ENCODE measurements at places on chromosomes 12 and 14.
A peak's percentile ranks its signal among the peaks of the same experiment; 100 is the strongest.

GRCh38 chr14:52222901-52223300, 44.6 kb upstream of the PTGDR start:
- DNase-seq: no peak

- DNase-seq: no peak
Observed at GRCh38 chr14:56887216-56887615, 76.9 kb upstream of the OTX2 start.

GRCh38 chr12:59027199-59027598, 106.9 kb upstream of the LRIG3 start:
- no peak for DNase-seq

- DNase-seq: no peak
Observed at GRCh38 chr12:25717552-25717951, 164.5 kb upstream of the LMNTD1 start.

DNA sequence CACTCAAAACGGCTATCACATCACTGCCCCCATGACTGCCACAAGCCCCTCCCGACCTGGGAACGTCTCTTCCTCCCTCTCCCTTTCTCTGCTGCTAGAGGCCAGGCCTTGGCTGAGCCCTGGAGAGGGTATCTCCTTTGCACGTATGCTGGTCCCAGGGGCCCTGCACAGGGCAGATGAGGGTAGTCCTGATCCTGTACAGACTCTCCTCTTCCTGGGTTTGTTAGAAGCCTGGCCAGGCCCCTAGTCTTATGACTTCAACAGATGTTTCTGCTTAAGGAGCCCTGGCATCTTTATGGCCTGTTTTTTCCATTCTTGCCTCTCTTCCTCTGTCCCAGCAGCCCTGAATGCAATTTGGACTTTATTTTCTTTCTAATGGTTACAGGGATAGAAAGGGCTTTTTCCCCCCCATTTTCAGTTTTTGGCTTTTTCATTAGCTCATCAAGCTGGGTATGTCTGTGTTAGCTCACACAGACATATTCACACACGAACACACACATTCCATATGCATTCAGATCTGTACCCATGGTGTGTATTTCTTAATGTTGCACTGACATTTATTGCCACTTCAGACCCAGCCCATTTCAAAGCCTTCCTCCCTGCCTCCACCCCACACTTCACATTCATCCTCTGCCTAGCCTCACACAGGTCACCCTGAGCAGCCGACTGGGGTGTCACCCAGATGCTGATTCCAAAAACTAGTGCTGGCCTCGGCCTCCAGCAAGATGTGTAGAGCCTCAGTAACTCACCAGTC, 203.2 kb downstream of the ZFP36L1 start:
- DNase-seq: peak; percentile 40

DNA sequence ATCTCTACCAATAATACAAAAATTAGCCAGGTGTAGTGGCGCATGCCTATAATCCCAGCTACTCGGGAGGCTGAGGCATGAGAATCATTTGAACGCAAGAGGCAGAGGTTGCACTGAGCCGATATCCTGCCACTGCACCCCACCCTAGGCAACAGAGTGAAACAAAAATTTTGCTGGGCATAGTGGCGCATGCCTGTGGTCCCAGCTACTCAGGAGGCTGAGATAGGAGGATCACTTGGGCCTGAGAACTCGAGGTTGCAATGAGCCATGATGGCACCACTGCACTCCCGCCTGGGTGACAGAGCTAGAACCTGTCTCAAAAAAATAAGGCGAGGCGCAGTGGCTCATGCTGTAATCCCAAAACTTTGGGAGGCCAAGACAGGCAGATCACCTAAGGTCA, 9.5 kb downstream of the ATXN2 start:
- DNase-seq: no peak

All from fibroblast of lung (primary cell).